ENCODE measurements at places on chromosomes 5 and 9.

DNA sequence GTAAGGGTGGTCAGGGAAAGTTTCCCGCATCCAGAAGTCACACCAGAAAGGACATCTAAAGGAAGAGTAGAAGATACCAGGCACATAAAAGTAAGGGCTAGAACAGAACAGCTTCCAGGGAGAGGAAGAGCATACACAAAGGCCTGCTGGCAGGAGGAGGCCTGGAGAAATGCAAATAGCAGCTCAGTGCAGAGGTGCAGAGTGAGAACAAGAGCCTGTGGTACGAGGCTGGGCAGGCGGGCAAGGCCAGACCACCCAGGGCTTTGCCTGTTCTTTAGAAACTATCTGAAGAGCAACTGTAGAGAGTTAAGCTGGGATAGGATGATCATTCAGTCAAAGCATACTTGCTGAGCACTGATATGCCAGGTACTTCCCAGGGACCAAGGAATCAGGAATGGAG is 115.3 kb downstream of the DROSHA start:
- no peak for DNase-seq

- DNase-seq = no peak
Measured at GRCh38 chr9:96242811-96243210, 59.2 kb downstream of the HSD17B3 start.

GRCh38 chr5:120098902-120099535 is 365.1 kb upstream of the PRR16 start:
- DNase-seq = no peak

DNA sequence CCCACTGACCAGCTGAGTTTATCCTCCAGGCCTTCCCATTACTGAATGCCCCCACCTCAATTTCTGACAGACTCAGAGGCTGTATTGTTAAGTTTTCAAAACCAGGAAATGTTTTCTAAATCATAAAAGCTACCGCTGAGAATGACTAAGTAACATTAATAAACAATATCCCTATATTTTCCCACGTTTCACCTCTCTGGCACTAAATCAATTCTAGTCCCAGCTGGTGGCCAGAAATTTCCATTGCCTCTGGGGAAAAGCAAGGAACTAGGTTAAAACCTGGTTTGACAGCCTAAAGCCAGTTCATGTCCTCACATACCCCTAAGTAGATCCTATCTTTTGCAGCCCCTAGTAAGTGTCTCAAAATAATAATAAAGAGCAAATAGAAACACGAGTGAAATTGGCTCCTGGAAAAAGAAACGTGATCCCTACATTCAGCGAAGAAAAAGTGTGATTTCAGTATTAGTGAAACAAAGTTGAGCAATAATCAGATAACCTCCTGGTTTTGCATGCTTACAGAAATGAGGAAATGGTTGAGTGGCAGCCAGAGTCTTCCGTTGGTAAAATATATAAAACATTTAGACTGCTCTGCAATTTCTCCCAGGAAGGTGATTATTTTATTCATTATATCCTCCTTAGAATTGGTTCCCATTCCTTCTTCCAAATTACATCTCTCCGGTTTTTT is 110.9 kb downstream of the ESM1 start:
- DNase-seq = no peak

DNA sequence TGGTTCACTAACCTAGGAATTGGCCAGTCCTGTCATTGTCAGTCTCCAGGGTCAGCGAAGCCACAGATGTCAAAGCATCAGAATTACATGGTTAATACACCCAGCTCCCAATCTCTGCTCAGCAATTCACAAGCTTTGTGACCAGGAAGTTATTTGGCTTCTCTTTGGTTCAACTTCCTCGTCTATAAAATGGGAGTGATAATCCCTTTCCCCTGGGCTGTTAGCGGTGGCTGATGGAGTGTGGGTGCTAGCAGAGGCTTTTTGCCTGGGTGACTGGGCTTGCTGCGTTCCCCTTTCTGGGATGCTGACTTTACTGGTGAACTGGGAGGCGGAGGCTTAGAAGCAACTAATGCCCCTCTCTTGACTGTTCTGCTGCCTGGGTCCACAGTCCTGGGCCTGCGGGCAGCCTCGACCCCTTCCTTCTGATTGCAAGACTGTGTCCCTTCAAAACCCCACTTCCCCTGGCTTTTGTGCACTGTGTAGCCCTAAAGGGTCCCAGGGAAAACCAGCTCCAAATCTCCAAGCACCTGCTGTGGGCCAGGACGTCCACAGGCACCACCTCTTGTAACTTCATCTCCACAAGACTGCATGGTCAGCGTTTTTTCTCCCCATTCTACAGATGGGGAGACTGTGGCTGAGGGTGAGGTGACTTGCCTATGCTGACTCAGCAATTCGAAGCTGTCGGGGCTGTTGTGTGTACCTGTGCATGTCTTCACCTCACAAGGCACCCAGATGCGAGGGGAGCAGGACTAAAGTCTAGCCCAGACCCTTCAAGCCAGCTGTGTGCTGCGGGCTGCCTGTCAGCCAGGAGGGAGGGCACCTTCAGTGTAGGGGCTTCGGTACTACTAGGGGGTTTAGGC is 45.2 kb upstream of the NEURL1B start:
- no peak for DNase-seq

DNA sequence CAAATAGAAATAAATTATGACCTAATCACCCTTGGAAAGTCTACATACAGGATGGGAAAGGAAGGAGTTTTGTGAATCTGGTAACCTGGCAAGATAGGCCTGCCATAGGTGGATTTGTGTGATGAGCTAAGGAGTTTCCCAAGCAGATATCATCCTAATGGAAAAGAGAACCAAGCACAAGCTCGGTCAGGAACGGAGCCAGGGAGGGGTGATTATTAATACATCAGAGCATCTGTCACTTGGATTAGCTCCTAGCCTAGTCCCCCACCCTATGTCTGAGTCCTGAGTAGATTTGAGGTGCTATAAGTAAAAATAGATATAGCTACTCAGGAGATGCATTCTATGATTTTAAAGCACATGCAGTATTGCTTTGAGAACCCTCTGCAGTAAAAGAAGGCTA is 57.3 kb upstream of the SMARCA2 start:
- no peak for DNase-seq

GRCh38 chr9:129486756-129487657 is 133.9 kb downstream of the C9orf50 start:
- DNase-seq = no peak

Measured in NCI-H1436 treated with DMSO at 0.1 percent for 48 hours (cell line).